ENCODE measurements at places on chromosomes 2 and 18. TPM values are rescaled to one million over a fixed set of nuclear protein-coding genes. Genes with fewer than 3 reads are reported as not detected.

The AQP4 gene
- total RNA-seq = not detected

The SPATA3 gene
- not detected for total RNA-seq

The GALR1 gene
- not detected for total RNA-seq

The RALB gene
- total RNA-seq = 50.0 TPM

The GPR39 gene
- 0.90 TPM for total RNA-seq

The CAPN14 gene
- 1.1 TPM for total RNA-seq

The RNF25 gene
- total RNA-seq = 26.9 TPM

The MYO3B gene
- under 0.01 TPM for total RNA-seq

The CFAP65 gene
- total RNA-seq = not detected

The EVX2 gene
- total RNA-seq = not detected

The ANKAR gene
- total RNA-seq = 4.3 TPM

The CYS1 gene
- total RNA-seq = under 0.01 TPM

The CD8B gene
- total RNA-seq = not detected

The MFSD2B gene
- total RNA-seq = not detected

The PPP4R3B gene
- total RNA-seq = 29.2 TPM

The WDR12 gene
- total RNA-seq = 53.6 TPM

Data from cardiac atrium fibroblast (primary cell).